ENCODE measurements at places on chromosomes 4 and X.

GRCh38 chr4:71540749-71541269, 202.0 kb downstream of the SLC4A4 start:
- DNase-seq = no peak

DNA sequence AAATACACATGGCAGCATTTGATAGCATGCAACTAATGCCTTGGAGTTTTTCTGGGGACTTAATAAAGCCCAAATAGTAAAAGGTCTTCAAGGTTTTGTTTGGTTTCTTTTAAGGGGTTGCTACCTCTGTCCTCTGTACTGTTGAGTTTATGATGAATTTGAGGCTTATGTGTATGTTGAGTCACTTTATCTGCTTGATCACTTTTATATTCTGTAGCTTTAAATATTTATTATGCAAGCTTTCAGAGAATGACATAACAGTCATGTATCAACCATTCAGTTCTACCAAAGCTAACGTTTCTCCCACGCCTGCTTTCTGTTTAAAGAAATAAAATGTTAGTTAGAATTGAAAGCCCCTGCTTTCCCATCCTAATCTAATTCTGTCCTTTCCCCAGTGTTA, 122.2 kb downstream of the NHS start:
- DNase-seq = no peak

GRCh38 chr4:7785017-7785416, 154.6 kb downstream of the AFAP1 start:
- DNase-seq = no peak

- no peak for DNase-seq
These were observed 13.3 kb downstream of the CETN2 start for GRCh38 chrX:152817078-152817764.

- DNase-seq = no peak
These were observed 100.0 kb downstream of the SLC2A9 start for GRCh38 chr4:9921326-9921725.

- DNase-seq = no peak
These were observed 30.8 kb downstream of the NR0B1 start for GRCh38 chrX:30278365-30278764.

DNA sequence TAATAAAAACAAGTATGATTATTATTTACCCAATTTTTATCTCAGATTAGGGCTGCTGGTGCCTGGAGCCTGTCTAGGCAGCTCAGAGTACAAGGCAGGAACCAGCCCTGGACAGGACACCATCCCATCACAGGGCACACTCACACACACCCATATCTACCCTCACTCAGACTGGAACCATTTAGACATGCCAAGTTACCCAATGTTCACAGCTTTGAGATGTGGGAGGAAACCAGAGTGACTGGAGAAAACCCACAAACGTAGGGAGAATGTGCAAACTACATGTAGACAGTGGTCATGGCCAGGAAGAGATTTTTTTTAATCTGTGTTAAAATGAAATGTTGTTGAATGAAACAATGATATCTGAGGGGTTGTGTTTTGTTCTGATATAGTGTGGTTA, 35.7 kb upstream of the ADGRA3 start:
- no peak for DNase-seq

DNA sequence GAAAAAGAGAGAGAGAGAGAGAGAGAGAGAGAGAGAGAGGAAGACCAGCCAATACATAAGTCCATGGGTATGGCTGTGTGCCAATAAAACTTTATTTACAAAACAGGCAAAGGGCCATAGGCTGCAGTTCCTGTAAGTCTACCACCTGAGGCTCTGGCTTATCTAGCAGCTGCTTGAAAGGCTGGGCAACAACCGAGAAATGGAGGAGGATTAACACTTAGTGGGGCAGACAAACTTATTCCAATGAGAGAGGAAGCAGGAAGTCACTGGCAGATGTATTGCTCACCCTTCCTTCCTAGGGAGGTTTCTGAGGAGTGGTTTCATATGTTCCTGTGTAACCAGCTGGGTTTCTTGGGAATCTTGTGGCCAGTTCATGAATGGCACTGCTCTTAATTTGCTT, 4.7 kb upstream of the GPR143 start:
- peak; percentile 25 for DNase-seq

All from foreskin keratinocyte (primary cell).